ENCODE measurements at places on chromosomes 4 and X. TPM values are rescaled to one million over a fixed set of nuclear protein-coding genes. Genes with fewer than 3 reads are reported as not detected.

The SMPX gene
- total RNA-seq: not detected

The GAGE13 gene
- total RNA-seq: not detected

The RAI2 gene
- total RNA-seq: 0.09 TPM

The HAND2 gene
- 1.7 TPM for total RNA-seq

The RENBP gene
- total RNA-seq: 2.1 TPM

The CSAG2 gene
- not detected for total RNA-seq

The ANAPC10 gene
- total RNA-seq: 21.7 TPM

The GLRA3 gene
- total RNA-seq: not detected

The ARR3 gene
- total RNA-seq: not detected

The TET2 gene
- 11.4 TPM for total RNA-seq

The PIR gene
- total RNA-seq: 285 TPM

The IL15 gene
- 2.5 TPM for total RNA-seq

Measured in endothelial cell of coronary artery (primary cell).